ENCODE measurements at places on chromosomes 3 and 15.

- no peak overlapping the region for H3K4me3 ChIP-seq
- H3K27me3 ChIP-seq = no peaks in the 10 kb centered on the region
- no peak overlapping the region for H3K27ac ChIP-seq
- H3K4me1 ChIP-seq = no peaks in the 10 kb centered on the region
- DNase-seq = no peak
Measured at GRCh38 chr3:131109156-131109555, 82.5 kb downstream of the NEK11 start.

GRCh38 chr3:52479877-52480575 is 15.1 kb upstream of the STAB1 start:
- no peaks in the 10 kb centered on the region for H3K36me3 ChIP-seq
- no peak for DNase-seq
- H3K4me1 ChIP-seq = peaks cover 24% of the 10 kb centered on the region

DNA sequence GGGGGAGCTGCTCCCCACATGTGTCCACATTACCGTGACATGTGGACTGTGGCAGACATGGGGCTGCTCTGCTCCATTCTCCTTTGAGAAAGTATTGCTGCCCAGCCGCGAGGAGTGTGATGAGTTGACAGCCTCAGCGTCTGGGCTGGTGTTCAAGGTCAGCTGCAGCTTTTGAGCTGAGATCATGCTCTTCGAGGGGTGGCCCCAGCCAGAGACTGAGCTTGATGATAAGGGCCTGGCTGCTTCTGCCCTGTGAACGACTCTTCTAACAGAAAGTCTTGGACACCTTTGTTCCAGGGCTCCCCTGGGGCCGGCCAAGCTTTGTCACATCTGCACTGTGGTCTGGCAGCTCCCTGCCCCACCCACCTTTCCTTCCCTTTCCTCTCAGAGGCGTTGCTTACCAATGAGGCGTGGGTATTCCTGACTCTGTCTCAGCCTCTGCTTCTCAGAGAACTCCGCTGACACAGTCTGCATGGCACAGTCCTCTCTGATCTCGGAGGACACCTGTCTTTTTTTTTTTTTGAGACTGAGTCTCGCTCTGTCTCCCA is 86.6 kb downstream of the CHRD start:
- DNase-seq = peak; percentile 76
- no peak overlapping the region for H3K4me3 ChIP-seq
- no peaks in the 10 kb centered on the region for H3K27me3 ChIP-seq

GRCh38 chr15:25368850-25369249 is 70.0 kb downstream of the UBE3A start:
- no peak overlapping the region for H3K27ac ChIP-seq
- H3K27me3 ChIP-seq = no peaks in the 10 kb centered on the region
- no peaks in the 10 kb centered on the region for H3K36me3 ChIP-seq
- H3K4me1 ChIP-seq = no peaks in the 10 kb centered on the region

GRCh38 chr3:189822726-189823125 is 191.5 kb downstream of the TP63 start:
- no peaks in the 10 kb centered on the region for H3K27me3 ChIP-seq
- H3K36me3 ChIP-seq = no peaks in the 10 kb centered on the region
- no peak overlapping the region for H3K4me3 ChIP-seq
- no peaks in the 10 kb centered on the region for H3K4me1 ChIP-seq
